ENCODE measurements at places on chromosomes 4 and X. TPM values are rescaled to one million over a fixed set of nuclear protein-coding genes. Genes with fewer than 3 reads are reported as not detected.

DNA sequence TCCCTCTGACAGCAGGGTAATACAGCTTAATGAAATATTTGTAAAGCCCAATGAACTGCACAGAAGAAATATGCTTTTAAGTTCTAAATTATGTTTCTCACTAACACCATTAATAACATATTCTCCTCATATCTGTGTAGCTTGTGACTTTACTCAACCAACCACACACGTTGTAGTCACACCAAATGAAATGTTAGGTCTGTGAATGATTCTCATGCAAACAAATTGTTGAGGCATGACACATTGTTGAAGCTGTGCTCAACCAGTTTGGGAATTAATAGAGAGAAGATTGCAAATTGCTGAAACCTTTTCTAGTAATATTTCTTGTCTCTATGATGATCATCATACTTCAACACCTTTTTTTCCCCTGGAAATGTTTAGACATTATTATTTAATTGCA is 645.9 kb downstream of the PCDH7 start:
- no peak overlapping the region for H3K4me3 ChIP-seq
- H3K4me1 ChIP-seq, result no peaks in the 10 kb centered on the region
- peaks cover 2% of the 10 kb centered on the region for H3K27me3 ChIP-seq
- no peaks in the 10 kb centered on the region for H3K36me3 ChIP-seq
- DNase-seq, result no peak
- no peak overlapping the region for H3K27ac ChIP-seq

DNA sequence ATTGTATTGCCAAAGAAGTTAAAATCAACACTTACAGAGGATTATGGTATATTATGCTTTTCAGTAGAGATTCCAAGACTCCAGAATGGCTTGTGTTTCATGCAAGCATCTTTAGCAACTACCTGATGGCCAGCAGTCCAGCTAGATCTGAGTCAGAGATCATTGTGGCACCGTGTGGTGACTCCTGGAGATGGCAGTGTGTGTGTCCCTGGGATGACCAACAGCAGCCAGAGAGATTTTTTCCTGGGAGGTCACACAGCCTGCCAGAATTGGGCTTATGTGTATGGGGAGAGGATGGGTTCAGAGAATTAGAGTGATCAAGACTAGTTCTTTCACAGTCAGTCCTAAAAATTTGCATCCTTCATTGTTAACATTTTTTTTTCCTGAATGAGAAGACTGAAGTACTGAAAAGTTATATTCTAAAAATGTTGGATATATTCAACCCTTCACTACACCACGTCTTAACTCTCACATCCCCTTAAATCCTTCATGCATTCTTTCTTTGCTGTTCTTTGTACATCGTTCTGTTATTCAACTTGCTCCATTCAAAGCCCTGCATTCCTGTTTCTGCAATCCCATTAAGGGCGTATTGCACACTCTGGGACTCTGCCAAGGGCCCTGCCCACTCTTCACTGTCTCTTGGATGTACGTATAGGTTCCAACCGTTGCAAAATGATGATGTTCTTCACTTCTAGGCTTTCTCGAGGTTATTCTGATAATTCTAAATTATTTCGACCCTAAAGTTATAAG is 12.4 kb downstream of the TENM3 start:
- no peak overlapping the region for H3K27ac ChIP-seq
- H3K27me3 ChIP-seq, result no peaks in the 10 kb centered on the region
- peaks cover 16% of the 10 kb centered on the region for H3K4me1 ChIP-seq
- H3K4me3 ChIP-seq, result no peak overlapping the region
- peak; percentile 38 for DNase-seq

DNA sequence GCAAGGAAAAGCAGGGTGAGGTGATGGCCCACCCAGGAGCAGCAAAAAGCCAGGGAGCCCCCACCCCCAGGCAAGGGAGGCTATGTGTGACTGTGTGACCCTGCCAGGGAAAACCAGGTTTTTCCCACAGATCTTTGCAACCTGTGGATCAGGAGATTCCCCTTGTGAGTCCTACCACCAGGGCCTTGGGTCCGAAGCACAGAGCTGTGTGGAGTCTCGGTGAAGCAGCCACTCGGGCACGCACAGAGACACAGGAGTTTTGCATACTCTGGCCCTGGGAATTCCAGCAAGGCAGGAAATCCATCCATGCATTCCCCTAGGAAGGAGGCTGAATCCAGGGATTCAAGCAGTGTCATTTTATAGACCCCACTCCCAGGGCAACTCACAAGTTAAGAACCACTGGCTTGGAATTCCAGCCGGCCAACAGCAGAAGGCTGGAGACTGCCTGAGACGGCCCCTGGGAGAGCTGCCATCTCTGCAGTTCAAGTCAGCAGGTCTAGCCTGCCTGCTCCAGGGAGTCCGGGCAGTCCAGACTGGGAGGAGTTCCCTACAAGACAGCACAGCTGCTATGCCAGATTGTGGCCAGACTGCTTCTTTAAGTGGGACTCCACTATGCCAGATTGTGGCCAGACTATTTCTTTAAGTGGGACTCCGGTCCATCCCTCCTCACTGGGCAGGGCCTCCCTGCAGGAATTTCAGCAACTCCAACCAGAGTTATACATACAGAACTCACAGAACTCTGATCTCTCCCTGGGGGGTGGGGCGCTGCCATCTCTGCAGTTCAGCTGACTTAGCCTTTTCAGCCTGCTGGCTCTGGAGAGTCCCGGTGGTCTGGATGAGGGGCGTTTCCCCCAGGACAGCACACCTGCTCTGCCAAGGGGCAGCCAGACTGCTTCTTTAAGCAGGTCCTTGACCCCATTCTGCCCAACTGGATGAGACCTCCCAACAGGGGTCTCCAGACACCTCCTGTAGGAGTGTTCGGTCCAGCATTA is 85.1 kb upstream of the ADAD1 start:
- peaks cover 30% of the 10 kb centered on the region for H3K36me3 ChIP-seq
- H3K4me3 ChIP-seq, result no peak overlapping the region
- no peaks in the 10 kb centered on the region for H3K4me1 ChIP-seq
- no peak for DNase-seq
- H3K27ac ChIP-seq, result no peak overlapping the region

DNA sequence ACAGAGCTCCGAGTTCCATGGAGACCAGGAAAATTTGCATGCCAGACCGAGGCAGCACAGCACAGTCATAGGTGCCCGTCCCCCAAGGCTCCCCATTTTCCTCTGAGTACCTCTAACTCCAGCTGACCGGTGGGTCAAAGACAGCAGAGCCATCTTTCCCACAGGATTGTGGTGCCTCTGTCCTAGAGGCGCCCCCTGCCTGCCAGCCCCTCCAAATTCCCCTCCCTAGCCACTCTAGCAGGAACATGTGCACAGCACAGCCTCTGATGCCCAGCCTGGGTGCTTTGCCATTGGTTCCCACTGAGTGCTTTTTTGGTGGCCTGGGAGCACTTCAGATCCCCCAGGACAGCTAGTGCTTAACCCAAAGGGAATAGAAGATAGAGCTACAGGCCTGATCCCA is 368.5 kb upstream of the PABPC5 start:
- DNase-seq, result no peak
- no peaks in the 10 kb centered on the region for H3K27me3 ChIP-seq
- no peak overlapping the region for H3K27ac ChIP-seq
- no peaks in the 10 kb centered on the region for H3K36me3 ChIP-seq
- no peak overlapping the region for H3K4me3 ChIP-seq

GRCh38 chrX:105120463-105120862 is 100.0 kb downstream of the TEX13A start:
- H3K36me3 ChIP-seq, result no peaks in the 10 kb centered on the region
- no peak overlapping the region for H3K27ac ChIP-seq
- no peak for DNase-seq
- no peaks in the 10 kb centered on the region for H3K4me1 ChIP-seq

GRCh38 chr4:6987588-6987961 is 55.6 kb upstream of the TADA2B start:
- peak; percentile 42 for DNase-seq
- H3K27ac ChIP-seq, result peak overlapping the region; percentile 94
- H3K36me3 ChIP-seq, result peaks cover 6% of the 10 kb centered on the region
- no peaks in the 10 kb centered on the region for H3K27me3 ChIP-seq
- peak overlapping the region; percentile 99 for H3K4me3 ChIP-seq
- peaks cover 68% of the 10 kb centered on the region for H3K4me1 ChIP-seq

The HSFX1 gene
- total RNA-seq, result 0.55 TPM

Measured in HFFc6 (cell line).